ENCODE measurements at places on chromosomes 7 and 10.
A peak's percentile ranks its signal among the peaks of the same experiment; 100 is the strongest.

GRCh38 chr7:55128693-55129394 lies 110.0 kb downstream of the EGFR start:
- H3K4me3 ChIP-seq, result no peak overlapping the region
- peaks cover 10% of the 10 kb centered on the region for H3K4me1 ChIP-seq
- no peaks in the 10 kb centered on the region for H3K36me3 ChIP-seq
- DNase-seq, result no peak
- H3K27ac ChIP-seq, result no peak overlapping the region
- peaks cover 10% of the 10 kb centered on the region for H3K27me3 ChIP-seq

- no peak overlapping the region for H3K27ac ChIP-seq
- no peaks in the 10 kb centered on the region for H3K36me3 ChIP-seq
- H3K4me3 ChIP-seq, result no peak overlapping the region
- no peaks in the 10 kb centered on the region for H3K27me3 ChIP-seq
- no peaks in the 10 kb centered on the region for H3K4me1 ChIP-seq
- no peak for DNase-seq
Observed at GRCh38 chr10:89233033-89233432, 18.5 kb downstream of the LIPA start.

GRCh38 chr10:22310928-22311327 lies 5.3 kb upstream of the COMMD3 start:
- no peaks in the 10 kb centered on the region for H3K36me3 ChIP-seq
- H3K4me3 ChIP-seq, result no peak overlapping the region
- H3K27ac ChIP-seq, result peak overlapping the region; percentile 47
- H3K4me1 ChIP-seq, result peaks cover 3% of the 10 kb centered on the region

- peaks cover 24% of the 10 kb centered on the region for H3K4me1 ChIP-seq
- no peaks in the 10 kb centered on the region for H3K36me3 ChIP-seq
- H3K27ac ChIP-seq, result peak overlapping the region; percentile 62
- H3K27me3 ChIP-seq, result no peaks in the 10 kb centered on the region
- DNase-seq, result no peak
Observed at GRCh38 chr10:13272164-13272571, 27.7 kb downstream of the PHYH start.

- no peaks in the 10 kb centered on the region for H3K4me1 ChIP-seq
- no peak overlapping the region for H3K4me3 ChIP-seq
- H3K27me3 ChIP-seq, result no peaks in the 10 kb centered on the region
Observed at GRCh38 chr10:114638821-114639625, 19.1 kb downstream of the ABLIM1 start.

Data from K562 (cell line).